M059J (cell line): ENCODE measurements at places on chromosomes 13 and 19. TPM values are rescaled to one million over a fixed set of nuclear protein-coding genes. Genes with fewer than 3 reads are reported as not detected.

The EID2 gene
- 16.4 and 20.0 TPM in 2 replicates for total RNA-seq

The ISOC2 gene
- 123 and 134 TPM in 2 replicates for total RNA-seq

The ADAT3 gene
- total RNA-seq: 1.0 and 6.7 TPM in 2 replicates

The KLK2 gene
- not detected in 2 replicates for total RNA-seq

The SIGLEC14 gene
- total RNA-seq: not detected in 2 replicates

The KLK12 gene
- total RNA-seq: not detected in 2 replicates

The ZNF98 gene
- total RNA-seq: not detected in 2 replicates

The NLRP9 gene
- not detected in 2 replicates for total RNA-seq

The AP1M2 gene
- total RNA-seq: 2.2 and 9.0 TPM in 2 replicates

The NPAS1 gene
- total RNA-seq: 0.37 and 0.39 TPM in 2 replicates

The TNFRSF19 gene
- 54.8 and 55.5 TPM in 2 replicates for total RNA-seq

The IL17D gene
- total RNA-seq: 0.47 and 0.71 TPM in 2 replicates

The PPP1R13L gene
- 2.9 and 7.4 TPM in 2 replicates for total RNA-seq

The KIR2DL4 gene
- not detected in 2 replicates for total RNA-seq

The THAP8 gene
- total RNA-seq: 4.3 and 6.8 TPM in 2 replicates

The CLPTM1 gene
- 47.6 and 70.6 TPM in 2 replicates for total RNA-seq

The CDK8 gene
- 9.4 and 18.4 TPM in 2 replicates for total RNA-seq

The ZNF329 gene
- total RNA-seq: 9.8 and 14.6 TPM in 2 replicates

The LILRB5 gene
- total RNA-seq: not detected in 2 replicates

The CASP14 gene
- not detected in 2 replicates for total RNA-seq

The R3HDM4 gene
- 30.4 and 37.0 TPM in 2 replicates for total RNA-seq
